ENCODE measurements at places on chromosomes 1 and 21.

GRCh38 chr1:145846201-145846612 lies 777 bp downstream of the NUDT17 start:
- DNase-seq: peak; percentile 62

DNA sequence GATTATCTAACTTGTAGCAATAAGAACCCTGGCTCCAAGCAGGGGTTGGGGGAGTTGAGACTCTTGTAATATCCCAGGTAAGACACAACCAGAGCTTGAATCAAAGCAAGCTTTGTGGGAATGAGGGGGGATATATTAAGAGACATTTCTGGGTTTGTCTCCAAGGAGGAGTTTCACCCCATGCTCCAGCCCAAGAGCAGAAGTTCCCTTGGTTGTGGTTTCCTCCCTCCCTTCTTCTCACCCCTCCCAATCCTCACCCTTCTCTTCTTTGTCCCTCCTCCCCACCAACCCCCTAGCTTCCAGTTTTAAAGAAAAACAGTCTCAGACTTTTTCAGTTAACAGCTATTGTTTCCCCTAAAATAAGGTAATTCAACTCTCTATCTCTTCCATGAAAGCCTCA lies 11.9 kb downstream of the TRAF3IP3 start:
- DNase-seq: no peak

- DNase-seq: no peak
Measured at GRCh38 chr21:31141389-31142000, 103.2 kb upstream of the KRTAP19-8 start.

- DNase-seq: no peak
Measured at GRCh38 chr1:30732277-30732996, 9.1 kb upstream of the MATN1 start.

- no peak for DNase-seq
Measured at GRCh38 chr1:226649780-226650179, 89.3 kb downstream of the ITPKB start.

DNA sequence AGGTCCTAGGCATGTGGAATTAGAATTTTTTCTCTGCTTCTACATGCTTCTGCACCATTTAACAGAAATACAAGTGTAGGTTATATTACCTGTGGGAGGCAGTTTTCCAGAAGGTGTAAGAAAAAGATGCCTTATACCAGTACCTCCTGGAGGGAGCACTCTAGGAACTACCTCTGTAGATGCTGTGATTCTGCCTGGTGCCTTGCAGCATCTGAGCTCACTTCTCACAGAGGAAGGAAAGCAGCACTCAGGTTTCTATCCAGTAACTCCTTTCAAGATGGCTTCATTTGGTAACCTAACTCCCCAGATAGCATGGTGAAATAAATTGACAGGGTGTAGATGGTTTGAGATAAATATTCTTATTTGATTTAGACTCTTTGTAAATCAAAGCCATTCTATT lies 50.3 kb downstream of the GIPC2 start:
- DNase-seq: no peak

DNA sequence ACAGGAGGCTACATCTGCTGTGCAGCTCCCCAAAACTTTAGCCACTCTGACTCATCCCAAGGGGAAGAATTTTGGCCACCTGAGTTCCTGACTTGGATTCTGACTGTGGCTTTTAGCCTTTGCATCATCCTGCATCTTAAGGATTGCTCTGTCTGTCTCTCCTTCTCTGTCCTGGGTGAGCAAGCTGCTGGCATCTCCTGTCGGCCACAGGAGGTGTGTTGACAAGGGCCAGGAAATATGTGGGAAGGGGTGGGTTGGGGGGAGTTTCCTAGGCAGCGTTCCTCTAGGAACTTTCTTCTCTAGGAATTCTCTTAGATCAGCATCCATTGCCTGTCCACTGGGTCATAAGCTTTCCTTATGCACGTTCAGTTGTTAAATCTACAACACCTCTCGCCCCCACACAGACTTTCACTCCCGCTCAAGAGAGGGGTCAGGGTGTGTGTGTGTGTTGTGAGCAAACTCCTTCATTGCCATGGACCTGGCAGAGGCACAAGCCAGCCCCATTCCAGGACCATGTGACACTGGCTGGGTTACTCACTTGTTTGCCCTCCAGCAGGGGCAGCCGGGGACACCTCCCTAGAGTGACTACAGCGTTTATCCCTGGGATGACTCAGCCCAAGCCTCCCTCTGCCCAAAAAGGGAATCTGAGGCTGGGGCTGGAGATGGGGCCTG lies 145.0 kb upstream of the DUSP10 start:
- no peak for DNase-seq

GRCh38 chr1:116491700-116492357 lies 79.0 kb downstream of the CD58 start:
- DNase-seq: no peak

- DNase-seq: no peak
Measured at GRCh38 chr21:38903690-38904139, 98.0 kb downstream of the ETS2 start.

DNA sequence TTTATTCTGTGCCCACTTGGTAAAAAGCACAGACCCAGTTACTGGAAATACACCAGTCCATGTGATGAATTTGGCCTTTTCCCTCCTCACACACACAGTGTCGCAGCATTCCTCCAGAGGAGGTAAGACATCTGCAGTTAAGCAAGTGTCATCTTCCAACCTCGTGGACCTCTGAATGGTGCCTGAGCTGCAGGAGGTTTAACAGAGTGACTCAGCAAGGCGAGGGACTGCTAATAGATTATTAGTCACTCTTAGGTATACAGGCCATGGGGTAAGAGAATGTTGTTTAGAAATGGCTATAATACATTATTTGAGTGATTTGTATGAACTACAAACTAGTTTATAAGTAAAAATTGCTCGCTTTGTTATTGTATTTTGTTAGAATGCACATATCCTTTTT lies 8.6 kb upstream of the LRRC8B start:
- DNase-seq: no peak

GRCh38 chr1:188228623-188229022 lies 1399.9 kb downstream of the PLA2G4A start:
- no peak for DNase-seq

DNA sequence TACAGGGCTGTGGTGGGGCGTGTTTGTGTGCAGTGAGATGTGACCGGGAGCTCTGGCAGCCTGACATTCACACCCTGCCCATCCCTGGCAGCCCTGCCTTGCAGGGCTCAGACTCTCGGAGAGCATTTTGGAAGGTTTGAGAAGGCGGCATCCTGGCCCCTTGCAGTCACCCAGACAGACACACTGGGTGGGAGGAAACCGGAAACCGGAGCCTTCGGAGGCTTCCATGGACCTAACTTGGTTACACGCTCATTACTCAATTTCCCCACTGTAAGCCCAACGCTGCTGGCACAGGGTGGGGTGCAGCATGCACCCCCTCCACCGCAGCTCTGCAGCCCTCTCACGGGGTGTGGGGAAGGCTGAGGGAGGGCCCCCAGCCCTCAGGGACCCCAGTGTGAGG lies 22.2 kb upstream of the RSPO1 start:
- DNase-seq: no peak

- no peak for DNase-seq
Measured at GRCh38 chr1:221743416-221744208, 1.7 kb upstream of the DUSP10 start.

DNA sequence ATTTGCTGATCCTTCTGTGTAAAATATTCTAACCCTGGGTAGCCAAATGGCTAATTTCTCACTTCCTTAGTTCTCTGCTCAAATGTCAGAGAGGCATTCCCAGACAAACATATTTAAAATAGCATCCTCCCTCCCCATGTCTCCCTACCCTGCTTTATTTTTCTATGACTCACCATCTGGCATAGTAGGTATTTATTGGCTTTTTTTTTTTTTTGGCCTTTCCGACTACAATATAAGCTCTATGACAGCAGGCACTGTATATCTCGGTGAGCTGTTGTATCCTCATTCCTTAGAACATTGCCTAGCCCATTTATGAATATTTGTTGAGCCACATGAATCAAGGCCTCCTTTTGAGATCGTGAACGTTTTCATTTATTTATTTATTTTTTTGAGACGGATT lies 1.5 kb upstream of the NEK7 start:
- DNase-seq: no peak

Measured in GM12892 (cell line).